ENCODE measurements at places on chromosomes 2 and 18. TPM values are rescaled to one million over a fixed set of nuclear protein-coding genes. Genes with fewer than 3 reads are reported as not detected.

The SLC5A7 gene
- polyA plus RNA-seq: 0.95 TPM

The PLCL1 gene
- 6.0 TPM for polyA plus RNA-seq

- no peak for DNase-seq
Measured at GRCh38 chr18:77131652-77132368, 773 bp downstream of the MBP start.

GRCh38 chr2:119837759-119838158, 78.0 kb downstream of the PTPN4 start:
- no peak for DNase-seq

DNA sequence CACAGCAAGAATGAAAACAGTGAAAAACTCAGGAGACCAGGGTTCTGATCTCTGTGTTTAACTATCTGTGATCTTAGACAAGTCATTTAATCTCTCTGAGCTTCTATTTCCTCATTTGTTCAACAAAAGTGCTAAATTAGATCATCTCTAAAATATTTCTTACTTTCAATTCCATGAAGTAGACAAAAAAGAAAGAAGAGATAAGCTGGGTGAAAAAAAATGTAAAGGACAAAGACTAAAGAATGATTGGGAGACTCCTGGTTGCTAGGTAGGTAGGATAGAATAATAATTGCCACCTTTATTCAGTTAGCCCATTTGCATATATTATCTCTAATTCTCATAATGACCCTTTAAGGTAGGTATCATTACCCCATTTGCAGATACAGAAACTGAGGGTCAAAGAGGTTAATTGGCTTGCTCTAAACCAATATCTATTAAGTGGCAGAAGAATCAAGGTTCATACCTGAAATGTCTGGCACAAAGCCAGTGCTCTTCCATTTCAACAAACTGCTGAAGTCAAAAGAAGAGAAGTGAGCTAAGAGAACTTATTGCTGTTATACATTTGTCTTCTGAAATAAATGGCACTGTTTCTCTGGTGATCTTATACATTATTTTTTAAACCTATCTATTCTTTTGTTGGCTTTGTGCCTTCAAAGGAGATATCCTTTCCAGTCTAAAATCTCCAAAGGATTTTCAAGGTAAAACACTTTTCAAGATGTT, 141.7 kb downstream of the OTX1 start:
- DNase-seq: no peak

DNA sequence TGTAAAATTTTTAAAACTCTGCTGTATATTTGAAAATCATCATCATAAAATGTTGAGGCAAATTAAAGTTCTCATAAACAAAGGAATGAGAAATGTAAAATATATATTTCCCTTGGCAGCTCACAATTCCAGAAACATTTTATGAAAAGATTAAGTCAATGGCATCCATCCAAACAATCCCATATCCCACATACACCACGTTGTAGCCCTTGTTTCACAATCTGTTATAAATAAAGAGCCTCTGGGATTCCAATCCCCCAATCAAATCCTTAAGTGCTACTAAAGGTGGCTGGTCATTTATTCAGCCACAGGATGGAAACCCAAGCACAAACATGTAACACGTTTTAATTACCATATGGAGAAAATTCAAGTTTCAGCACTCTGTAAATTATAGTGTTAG, 51.7 kb downstream of the GFPT1 start:
- no peak for DNase-seq

DNA sequence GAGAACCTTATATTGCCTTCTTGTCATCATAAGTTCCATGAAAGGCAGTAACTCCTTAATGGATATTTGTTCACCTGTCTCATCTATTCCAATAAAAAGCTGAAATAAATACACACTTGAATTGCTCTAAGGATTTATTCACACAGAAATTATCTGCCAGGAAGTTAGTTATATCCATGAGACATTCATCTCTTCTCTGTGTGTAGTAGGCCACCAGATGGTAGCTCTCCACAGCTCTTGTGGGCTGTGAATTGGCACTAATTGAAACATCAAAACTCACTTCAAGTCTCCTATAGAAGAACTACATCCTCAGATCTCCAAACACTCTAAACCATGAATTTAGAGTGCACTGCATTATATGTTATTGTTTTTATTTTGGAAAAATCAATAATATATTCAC, 189.6 kb downstream of the DSC3 start:
- no peak for DNase-seq
